ENCODE measurements at places on chromosomes 12 and 14.

GRCh38 chr14:49955024-49955423 lies 62.1 kb downstream of the ARF6 start:
- peak; percentile 78 for DNase-seq

DNA sequence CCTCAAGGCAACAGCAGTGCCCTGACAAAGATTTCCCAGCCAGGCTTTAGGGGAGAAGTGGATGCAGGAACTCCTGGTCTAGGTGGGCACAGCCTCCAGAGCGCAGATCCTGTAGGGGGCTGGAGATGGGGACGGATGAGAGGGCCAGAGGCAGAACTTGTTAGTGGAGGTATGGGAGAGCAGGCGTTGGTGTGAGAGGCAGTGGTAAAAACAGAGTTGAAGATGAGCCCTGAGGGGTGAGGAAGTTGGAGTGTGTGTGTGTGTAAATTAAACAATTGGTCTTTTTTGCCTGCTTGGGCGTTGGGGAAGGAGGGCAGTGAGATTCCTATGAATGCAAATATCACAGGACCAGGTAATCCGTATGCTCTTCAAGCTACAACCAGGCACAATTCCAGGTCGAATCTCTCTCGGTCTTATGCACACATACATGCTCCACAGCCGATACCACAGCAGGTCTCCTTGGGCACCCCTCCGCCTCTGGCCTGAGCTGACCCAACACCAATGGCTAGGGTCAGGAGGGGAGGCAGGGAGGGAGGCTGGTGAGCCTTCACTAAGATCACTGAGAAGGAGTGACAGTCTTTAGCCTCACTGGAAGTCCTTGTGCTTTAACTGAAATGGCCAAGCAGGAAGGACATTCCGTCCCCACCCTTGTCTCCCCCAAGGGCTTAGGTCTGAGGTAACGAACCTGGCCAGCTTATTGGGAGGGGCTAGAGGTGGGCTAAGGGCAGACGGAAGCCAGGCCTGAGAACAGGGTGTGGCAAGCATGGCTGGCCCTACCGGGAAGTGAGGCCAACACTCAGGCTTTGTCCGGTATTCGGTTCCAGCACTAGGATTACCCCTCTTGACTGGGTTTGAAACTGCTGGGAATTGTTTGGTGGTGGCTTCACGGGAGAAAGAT lies 1.5 kb upstream of the KRT7 start:
- peak; percentile 69 for DNase-seq

- no peak for DNase-seq
These were observed 204.3 kb downstream of the ASCL1 start for GRCh38 chr12:103161582-103162362.

GRCh38 chr14:49947506-49947905 lies 54.6 kb downstream of the ARF6 start:
- no peak for DNase-seq

DNA sequence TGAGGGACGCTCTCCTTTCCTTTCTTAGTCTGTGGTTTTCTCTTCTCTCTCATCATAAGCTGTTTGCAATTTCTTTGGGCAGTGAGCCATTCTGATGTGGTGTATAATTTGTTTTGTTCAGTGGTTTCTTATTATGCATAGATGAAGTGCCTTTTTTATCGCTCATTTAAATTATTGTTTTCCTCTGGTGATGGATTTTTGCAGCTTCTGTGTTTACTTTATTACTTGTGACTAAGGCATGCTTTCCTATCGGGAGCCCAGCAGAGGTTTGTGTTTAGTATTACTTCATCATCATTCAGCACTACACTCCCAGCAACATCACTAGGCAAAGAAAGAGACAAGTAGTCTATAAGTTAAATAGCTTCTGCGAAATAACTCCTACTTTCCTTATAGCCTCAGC lies 586.6 kb upstream of the NOVA1 start:
- DNase-seq = peak; percentile 36

GRCh38 chr12:14403293-14403692 lies 37.8 kb downstream of the ATF7IP start:
- no peak for DNase-seq

DNA sequence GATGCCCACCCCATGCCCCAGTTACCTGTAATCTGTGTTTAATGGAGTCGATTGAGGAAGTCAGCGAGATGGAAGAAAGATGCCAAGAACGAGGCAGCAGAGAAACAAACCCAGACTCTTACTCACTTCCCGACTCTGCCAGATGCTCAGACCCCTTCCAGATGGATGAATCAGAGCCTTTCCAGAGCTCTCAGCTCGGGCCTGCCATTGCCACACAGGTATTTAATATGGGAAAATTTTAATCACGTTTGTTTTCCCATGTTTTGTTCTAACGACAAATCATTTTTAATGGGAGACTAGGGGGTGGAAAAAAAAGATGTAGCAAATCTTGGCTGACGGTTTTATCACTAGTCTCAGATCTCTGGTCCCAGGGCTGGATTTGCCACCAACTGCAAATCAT lies 72.5 kb upstream of the SRRM4 start:
- no peak for DNase-seq

DNA sequence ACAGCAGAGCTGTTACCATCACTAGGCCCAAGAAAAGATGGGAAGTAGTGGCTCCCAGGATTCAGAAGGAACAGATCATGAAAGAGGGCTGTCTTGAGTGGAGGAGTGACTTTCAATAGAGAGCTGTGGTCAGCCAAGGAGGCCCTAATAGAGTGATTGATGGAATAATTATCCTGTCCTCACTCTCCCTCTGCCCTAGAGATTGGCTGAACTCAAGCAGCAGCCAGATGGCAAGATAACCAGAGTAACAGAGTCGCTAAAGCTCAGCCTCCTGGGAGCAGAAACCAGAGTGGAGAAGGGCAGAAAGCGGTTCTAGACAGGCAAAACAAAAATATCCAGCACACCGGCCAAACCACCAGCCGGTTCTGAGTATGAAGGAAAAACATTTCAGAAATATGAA lies 23.1 kb downstream of the GMFB start:
- DNase-seq = no peak

DNA sequence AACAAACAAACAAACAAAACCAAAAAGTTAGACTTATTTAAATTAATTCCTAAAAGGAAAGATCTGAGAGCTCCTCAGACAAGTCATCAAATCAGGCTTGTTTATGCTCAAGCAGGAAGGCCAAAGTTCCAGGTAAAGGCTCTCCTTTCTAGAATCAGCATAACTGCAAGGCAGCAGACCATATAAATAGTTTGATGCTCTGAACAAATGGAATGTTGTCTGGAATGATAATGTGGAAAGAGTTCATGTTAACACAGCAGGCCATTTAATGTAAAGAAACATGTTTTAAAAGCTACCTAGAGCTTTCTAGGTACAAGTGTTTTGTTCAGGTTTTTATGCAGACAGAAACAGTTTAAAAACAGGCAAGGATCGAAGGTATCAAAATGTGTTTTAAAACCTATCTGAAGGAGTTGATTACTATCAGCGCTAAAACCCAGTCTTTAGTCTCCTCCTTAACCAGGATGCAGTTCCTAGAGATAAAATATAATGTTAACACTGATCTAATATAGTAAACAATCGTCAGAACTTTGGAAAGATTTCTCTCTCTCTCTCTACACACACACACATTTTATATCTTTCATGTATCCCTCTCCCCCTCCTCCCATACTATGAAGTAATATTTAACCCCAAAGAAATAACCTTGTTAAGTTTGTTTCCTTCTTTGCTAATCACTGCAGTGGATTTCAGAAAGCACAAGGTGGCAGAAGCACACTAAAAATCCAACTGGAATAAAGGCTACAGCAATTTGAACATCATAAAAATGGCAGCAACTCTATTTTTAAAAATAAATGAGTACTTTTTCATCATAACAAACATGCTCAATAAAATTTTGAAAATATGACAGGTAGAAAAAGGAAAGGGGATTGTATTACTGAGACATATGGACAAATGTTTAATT lies 135.5 kb downstream of the PAWR start:
- peak; percentile 93 for DNase-seq

- no peak for DNase-seq
These were observed 64.5 kb downstream of the FOXG1 start for GRCh38 chr14:28831126-28831525.

GRCh38 chr12:116370886-116371580 lies 93.5 kb upstream of the MED13L start:
- no peak for DNase-seq

DNA sequence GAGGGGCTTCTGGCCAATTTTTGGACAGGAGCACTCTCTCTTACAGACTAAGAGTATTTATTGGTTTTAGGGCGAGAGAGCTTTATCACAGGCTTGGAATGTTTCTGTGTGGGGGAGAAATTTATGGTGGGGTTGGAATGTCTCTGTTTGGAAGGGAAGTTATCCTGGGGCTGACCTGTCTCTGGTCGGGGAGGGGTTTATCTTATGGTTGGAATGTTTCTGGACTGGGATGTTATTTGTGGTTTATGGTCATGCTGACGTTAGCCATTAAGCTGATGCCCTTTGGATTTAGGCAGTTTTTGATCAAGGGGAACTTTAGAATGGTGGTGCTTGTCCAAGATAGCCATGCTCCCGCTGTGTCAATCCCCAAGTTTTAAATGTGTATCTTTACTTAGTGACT lies 614.8 kb downstream of the DIO2 start:
- peak; percentile 85 for DNase-seq

DNA sequence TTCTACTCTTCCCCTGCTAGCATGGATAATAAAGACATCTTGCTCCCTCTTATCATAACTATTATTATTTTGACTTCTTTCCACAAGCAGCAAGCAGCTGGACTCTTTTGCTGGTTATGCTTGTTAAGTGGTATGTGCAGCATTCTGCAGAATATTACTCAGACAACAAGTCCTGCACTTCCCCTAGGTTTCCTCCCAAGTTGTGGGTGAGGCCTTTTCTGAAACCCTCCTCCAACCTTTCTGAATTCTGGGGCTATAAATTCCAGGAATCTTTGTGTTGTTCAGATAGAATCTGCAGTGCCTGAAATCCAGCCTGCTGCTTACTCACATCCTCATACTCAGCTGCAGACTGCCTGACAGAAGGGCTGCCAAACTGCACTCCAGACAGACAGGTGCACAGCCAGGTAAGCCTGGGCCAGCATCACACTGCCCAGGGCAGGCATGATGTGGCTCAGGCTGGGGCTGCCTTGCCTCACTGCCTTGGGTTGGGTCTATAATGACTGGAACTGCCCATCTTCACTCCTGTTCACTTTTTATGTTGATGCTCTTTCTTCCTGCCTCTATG lies 6.2 kb upstream of the DHRS2 start:
- DNase-seq = peak; percentile 39

DNA sequence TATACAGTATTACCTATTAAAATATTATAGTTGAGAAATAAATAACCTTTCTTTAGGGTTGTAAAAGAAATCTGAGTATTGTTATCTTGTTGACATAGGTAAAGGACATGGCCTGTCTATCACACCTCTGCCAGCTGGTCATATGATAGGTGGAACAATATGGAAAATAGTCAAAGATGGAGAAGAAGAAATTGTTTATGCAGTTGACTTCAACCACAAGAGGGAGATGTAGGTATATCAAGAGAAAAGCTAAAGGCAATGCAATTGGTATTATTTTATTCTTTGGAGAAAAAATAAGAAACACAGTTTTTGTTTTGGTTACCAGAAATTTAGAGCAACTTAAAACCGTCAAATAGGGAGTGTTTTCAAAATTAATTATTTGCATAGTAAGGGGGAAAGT lies 13.5 kb downstream of the CPSF2 start:
- DNase-seq = peak; percentile 31

DNA sequence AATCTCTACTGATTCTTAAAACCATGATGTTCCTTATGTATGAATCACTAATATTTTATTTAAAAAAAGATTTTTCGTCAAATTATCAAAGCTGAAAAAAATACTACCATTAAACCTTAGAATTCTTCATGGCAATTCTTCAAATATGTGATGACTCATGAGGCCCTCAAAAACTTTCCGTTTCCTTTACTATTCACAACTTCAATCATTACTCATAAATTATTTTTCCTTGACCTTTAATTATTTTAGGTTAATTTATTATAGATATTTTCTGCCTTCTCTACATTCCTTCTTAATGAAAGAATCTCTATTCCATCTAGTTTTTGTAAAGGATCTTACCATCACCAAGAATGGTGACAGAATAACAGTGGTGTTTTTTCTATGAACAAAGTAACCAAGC lies 162.1 kb upstream of the SOX5 start:
- peak; percentile 29 for DNase-seq
